ENCODE measurements at places on chromosomes 2 and 18.

DNA sequence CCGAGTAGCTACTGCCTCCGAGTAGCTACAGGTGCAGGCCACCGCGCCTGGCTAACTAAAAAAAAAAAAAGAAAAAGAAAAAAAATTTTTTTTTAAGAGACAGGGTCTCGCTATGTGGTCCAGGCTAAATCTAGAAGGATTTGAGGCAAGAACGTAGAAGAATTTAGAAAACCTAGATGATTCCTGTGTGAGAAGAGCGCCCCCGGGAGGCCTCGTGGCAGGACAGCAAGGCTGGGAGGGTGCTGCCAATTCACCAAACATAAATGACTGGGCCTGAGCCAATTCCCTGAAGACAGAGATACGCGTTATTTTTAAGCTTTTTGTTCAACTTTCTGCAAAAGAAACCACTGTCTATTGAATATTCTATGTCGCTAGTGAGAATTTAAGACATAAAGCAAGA, 90.1 kb upstream of the TGFA start:
- no peak for DNase-seq

DNA sequence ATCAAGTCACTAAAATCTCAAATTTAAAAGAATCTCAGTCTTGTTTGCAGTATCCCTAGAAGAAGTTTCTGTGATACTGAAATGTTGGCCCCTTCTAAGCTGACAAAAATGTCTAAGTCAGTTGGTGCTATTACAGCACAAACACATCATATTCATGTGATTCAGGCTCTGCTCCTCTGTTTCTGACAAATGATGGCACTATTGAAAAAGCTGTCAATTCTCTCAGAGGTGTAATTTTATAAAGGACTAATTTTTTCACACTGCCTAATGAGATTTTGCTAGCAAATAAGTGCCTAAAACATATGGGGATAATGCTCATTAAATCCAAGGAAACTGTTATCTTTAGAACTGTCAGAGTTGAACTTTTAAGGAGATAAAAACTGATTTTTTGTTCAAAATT, 445.9 kb downstream of the DSC3 start:
- DNase-seq, result no peak

DNA sequence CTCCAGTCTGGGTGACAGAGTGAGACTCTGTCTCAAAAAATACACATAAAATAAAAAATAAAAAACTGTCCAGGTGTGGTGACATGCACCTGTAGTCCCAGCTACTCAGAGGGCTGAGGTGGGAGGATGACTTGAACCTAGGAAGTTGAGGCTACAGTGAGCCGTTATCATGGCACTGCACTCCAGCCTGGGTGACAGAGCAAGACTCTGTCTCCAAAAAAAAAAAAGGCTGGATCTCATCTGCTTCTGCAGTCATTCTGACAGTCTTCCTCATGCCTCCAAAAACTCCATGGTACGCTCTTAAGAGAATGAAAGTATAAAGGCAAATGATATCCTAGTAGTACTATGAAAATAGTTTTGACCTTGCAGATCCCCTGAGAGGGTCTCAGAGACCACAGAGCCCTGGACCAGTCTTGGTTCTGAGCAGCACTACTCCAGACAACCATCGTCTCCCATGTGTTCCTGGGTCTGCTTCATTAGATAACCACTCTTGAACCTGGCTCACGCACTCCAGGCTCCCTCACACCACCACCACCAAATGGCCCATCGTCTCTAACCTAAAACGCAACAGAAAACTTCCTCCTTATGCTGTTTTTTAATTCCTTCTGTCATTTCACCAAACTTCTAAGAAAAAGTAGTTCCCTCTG, 26.0 kb downstream of the SPIRE1 start:
- DNase-seq, result no peak

- no peak for DNase-seq
Observed at GRCh38 chr2:225600444-225600843, 200.9 kb downstream of the NYAP2 start.

GRCh38 chr2:66432801-66433694, 1.9 kb upstream of the MEIS1 start:
- peak; percentile 92 for DNase-seq

DNA sequence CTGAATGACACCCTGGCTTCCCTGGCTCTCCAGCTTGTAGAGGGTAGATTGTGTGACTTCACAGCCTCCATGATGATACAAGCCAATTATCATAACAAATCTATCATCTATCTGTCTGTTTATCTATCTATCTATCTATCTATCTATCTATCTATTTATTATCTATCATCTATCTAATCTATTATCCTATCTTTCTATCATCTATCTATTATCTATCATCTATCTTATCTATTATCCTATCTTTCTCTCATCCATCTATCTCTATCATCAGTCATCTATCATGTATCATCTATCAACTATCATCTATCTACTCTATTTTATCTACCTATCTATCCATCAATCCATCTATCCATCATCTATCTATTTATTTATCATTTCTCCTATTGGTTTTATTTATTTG, 361.8 kb downstream of the RNF144A start:
- no peak for DNase-seq

DNA sequence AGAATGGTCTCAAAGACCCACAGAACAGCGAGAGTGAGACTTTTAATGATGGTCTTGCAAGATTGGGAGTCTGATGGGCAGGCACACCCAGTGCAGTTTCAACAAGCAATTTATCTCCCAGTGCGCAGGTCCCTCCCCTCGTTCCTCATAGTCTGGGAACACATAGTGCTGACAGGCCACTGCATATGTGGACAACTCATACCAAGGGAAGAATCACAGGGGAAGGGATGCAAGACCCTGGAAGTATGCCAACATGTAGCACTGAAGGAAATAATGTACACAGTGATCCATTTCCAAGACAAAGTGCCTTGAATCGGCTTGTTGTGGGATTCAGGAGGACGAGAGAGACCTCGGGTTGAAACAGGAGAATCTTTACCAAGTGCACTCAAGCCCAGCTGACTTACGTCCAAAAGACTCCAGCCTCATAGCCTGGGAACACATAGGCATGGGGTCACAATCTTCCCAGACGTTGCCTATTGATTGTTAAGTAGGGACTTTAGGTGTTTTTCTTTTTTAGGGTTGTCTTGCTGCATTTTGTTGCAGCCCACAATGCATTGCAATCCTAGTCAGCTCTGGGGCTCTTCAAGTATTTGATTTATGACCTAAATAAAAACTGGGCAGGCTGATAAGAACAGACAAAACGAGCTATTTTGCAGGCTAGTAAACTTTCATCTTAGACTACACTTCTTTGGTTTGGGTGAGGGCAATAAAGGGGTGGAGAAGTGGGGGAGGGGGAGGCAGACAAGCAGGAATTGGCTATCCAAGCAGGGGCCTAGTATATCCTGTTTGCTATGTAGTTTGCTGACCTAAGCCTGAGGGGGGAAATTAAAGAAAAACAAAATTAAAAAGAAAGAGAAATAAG, 24.7 kb upstream of the SERPINB5 start:
- no peak for DNase-seq

GRCh38 chr2:44769349-44770011, 172.0 kb upstream of the SIX3 start:
- DNase-seq, result no peak

DNA sequence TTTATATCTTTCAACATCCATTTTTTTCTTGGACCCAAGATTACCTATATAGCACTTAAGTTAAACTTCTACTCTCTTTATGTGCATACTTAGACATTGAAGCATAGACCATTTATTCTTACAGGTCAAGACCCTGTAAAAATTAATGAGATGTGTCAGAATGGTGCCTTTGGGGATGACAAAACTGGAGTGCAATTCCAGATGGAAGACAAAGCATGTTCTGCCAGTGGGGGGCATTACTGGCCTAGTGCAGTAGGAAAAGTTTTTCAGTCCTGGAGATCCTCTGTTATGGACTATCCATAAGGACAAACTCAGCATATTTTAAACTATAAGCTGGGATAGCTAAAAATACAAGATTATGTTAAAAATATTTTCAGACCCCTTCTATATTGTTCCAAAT, 57.8 kb upstream of the MMADHC start:
- no peak for DNase-seq

- DNase-seq, result no peak
Observed at GRCh38 chr2:164620873-164621763, at the start of gene GRB14. Gene GRB14 (minus strand): TSS chr2:164621482. CDS start chr2:164621309, 173 bp downstream.

GRCh38 chr2:181235683-181236459, 221.3 kb upstream of the ITGA4 start:
- no peak for DNase-seq

DNA sequence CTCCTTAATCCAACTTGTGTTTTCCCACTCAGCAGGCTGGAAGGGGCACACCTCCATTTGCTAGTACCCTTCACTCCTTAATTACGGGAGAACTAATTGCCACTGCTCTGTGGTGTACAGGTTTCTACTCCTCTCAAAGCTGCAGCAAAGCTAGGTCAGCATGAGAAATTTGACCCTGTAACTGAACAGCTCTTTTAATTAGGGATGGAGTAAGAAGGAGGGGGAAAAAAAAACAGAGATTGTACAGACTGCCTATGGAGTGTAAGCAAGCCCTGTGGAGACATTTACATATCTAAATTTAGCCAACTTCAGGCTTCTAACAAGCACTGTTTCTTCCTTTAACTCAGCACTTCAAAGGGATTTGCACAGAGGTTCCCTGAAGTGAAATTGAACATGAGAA, 629.7 kb upstream of the SETBP1 start:
- DNase-seq, result no peak

GRCh38 chr2:197839327-197839726, 34.9 kb downstream of the PLCL1 start:
- DNase-seq, result no peak

GRCh38 chr18:56756966-56757365, 105.8 kb downstream of the WDR7 start:
- DNase-seq, result no peak

GRCh38 chr2:223786943-223787342, 50.4 kb downstream of the AP1S3 start:
- no peak for DNase-seq

- DNase-seq, result no peak
Observed at GRCh38 chr2:215361876-215362561, 50.2 kb downstream of the ATIC start.

DNA sequence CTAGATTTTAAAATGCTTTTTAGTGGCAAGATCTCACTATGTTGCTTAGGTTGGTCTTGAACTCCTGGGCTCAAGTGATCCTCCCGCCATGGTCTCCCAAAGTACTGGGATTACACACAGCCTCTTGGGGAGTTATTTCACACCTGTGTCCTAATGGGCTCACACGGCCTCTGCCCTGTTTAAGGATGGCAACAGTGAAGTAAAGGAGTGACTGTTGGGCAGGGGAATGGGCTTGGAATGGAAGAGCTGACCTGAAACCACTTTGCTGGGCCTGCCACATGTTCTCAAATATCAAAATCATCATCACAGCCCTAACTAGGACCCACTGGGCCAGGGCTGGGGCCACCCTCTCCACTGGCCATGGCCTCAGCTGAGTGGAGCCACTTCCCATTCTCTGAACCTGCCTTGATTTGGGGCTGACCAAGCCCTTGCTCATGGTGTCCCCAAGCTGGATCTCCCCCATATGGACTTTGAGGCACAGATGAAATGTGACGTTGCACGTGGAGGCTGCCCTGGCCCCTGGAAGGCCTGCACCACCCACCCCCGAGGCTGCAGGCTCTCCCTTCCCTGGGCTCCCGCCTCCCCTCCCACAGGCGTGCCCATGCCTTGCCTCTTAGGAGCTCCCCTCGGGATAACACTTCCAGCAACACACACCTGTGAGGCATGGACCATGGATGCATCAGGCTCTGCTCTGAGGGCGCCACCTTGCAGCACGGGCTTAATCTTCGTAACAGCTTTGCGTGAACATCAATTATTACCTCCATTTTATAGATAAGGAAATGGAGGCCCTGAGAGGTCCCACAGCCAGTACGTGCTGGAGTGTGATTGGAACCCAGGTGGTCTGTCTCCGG, 71.8 kb upstream of the SMAD7 start:
- no peak for DNase-seq

DNA sequence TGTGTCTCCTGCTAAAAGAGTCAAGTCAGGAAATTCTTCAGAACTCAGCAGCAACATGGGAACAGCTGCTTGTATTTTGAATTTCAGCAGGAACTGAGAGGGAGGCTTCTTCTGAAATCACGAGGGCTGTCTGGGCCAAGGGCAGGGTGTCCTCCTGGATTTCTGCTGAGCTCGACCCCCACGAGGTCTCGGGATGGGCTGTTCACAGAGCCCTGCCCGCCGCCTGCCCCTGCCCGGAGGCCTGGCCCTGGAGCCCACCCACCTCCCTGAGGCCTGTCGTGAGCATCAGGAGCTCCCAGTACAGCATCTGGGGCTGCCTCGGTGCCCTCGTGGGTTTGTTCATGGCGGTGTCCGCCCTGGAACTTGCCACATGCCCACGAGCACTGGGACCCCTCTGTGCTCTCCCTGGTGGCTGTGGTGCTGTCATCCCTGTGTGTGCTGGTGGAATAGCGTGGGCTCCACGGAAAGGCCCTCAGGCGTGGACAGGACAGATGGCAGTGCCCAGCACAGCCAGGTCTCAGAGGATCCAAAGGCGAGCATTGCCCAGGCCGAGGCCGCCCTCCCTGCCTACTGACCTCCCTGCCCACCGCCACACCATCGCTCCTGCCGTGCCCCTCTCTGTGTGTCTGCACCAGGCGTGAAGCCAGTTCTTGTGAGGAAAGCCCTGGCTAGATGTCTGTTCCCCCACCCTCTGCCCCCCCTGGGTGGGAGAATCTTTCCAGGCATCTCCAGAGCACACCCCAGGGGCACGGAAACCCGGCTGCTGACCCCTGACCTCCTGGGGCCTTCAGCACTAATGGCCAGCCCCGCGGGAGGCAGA, 25.9 kb downstream of the RAMP1 start:
- no peak for DNase-seq

DNA sequence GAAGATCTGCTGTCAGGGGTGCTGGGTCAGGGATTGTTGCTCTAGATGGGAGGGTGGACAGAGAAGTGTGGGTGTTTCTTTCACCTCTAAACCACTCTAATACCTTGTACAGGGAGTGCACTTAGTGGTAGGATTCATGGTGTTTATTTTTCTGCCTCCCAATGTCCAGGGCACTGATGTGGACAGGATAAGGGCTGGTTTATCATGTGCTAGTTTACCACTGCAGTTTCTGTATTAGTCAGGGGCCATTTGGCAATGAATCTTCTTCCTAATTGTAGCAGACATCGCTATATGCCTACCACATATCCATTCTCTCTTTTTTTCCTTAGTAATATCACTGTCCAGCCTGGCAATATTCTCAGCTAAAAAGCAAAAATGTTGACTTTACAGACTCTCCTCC, 50.3 kb upstream of the LRRTM1 start:
- no peak for DNase-seq

DNA sequence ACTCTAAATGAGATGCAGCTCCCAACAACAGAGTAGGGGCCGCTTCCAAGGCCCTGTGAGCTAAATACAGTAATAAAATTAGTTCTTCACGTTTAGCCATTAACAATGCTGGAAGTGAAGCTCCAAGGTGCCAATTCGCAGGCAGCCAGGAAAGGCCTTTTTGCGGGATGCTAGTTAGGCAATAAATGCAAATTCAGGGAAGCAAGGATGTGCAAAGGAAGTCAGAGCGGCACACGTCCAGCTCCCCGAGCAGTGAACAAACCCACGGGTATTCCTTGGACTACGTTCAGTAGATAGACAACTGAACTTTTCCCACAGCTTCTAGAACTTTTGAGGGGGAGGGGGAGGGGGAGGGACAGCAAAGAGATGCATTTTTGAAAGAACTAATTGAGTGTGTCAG, 6.9 kb downstream of the ZNF516 start:
- DNase-seq, result no peak

- no peak for DNase-seq
Observed at GRCh38 chr2:20946468-20946867, 97.4 kb downstream of the APOB start.

All from NCI-H187 treated with DMSO at 0.1 percent for 48 hours (cell line).